Right cardiac atrium (tissue), 5 donors: ENCODE measurements at places on chromosomes 4 and X. TPM values are rescaled to one million over a fixed set of nuclear protein-coding genes. Genes with fewer than 3 reads are reported as not detected.
A peak's percentile ranks its signal among the peaks of the same experiment; 100 is the strongest.

RAB9A gene
- total RNA-seq, result 19.6 TPM

IL13RA2 gene
- 0.18 TPM for total RNA-seq

DNA sequence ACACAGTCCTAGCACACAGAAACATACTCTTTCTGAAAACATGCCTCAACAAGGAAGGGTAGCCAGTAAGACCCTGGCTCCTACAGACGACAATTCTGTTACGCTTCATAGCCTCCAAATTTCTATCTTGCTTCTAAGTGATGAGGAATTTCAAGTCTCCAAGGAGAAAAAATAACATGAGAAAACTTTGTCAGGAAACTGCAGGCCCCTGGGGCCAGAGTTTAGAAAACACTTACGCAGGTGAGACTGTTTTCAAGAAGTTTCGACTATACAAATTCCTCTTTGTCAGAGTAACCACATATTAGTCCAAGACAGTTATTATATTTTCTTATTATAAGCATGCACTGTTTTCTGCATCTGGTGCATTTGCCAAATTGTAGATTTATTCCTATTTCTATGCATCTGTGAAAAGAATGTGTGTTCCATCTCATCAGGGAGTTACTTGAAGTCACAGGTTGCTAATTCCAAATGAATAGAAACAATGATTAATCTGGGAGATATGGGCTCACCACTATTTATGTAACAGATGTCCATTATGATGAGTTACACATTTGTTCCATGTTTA, 30.3 kb upstream of the HCCS start:
- DNase-seq, result no peak

DNA sequence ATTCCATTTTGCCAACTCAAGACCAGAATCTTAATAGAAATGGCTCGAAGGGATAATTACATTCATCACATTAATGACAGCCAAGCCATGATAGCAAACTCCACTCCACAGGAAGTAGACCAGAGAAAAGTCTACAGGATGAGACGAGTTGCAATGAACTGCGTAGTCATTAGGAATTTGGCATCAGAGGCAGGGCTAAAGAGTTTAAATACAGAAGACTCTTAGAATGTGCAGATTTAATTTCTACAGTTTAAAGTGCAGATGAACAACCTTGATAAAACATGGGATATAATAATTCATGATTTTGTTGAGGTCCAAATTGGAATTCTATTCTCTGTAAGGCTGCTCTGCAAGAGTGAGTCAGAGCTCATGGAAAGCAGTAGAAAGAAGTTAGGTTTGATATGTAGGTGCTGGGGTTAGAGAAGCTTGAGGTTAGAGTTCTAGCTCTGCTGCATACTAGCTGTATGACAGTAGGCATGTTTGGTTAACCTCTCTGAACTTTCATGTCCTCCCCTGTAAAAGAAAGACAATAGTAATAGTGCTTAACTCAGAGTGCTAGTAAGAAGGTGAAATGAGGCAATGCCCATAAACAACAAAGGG, 32.2 kb downstream of the LNX1 start:
- DNase-seq, result no peak

DNA sequence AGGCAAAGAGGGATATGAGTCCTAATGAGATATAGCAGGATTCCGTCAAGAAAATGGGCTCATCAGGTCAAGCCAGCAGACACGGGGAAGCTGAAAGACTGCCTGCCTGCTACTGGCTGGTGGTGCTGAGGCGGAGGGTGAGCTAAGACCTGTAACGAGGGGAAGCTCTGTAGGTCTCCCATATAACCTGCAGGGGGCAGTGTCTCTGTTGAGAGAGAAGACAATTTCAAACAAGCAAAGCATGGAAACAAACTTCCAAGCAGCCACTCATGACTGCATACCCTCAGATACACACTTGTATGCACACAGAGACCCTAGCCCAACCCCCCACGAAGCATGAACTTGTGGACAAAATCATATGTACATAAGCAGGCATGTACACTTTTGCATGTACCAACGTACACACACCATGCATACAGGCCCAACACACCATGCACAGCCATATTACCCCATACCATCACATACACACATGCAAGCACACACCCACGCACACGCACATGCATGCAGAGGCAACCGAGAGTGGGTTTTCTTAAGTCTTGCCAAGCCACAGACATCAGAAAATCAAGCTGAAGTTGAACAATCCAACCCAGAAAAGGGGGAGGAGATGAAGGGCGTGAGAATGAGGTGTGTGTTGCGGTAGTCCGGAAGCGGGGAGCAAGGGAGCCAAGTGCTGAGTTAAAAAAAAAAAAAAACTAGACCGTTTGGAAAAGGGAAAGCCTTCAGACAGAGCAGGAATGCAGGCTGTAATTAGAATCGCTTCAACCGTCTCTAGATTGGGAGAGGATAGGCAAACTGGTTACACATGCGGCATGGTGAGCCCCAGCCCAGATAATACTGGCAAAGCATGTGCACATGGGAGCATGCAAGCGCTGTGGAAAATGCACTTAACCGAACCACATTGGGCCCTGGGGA, 71.0 kb downstream of the PJA1 start:
- DNase-seq, result peak; percentile 63

DNA sequence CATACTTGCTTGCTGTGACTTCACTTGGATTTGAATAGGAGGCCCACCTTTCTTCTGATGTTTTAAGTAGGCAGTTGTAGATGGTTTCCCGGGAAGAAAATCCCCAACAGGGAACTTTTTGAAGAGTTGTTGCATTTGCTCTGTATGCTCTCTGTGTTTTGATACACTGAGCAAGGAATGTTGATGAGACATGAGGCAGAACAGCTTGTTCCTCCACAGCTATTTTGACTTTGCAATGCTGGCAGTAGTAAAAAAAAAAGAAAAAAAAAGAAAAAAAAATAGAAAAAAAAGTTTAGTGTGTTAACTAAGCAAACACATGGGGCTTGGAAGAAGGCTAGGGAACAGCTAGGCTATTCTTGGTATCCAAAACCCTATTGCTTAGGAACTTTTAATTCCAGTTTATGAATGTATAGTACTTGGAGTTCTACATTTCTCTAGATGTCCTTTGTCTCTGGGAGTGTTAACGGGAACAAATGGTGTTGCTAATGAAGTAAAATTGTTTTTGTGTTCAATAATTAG, 23.4 kb upstream of the PAQR3 start:
- no peak for DNase-seq

DNA sequence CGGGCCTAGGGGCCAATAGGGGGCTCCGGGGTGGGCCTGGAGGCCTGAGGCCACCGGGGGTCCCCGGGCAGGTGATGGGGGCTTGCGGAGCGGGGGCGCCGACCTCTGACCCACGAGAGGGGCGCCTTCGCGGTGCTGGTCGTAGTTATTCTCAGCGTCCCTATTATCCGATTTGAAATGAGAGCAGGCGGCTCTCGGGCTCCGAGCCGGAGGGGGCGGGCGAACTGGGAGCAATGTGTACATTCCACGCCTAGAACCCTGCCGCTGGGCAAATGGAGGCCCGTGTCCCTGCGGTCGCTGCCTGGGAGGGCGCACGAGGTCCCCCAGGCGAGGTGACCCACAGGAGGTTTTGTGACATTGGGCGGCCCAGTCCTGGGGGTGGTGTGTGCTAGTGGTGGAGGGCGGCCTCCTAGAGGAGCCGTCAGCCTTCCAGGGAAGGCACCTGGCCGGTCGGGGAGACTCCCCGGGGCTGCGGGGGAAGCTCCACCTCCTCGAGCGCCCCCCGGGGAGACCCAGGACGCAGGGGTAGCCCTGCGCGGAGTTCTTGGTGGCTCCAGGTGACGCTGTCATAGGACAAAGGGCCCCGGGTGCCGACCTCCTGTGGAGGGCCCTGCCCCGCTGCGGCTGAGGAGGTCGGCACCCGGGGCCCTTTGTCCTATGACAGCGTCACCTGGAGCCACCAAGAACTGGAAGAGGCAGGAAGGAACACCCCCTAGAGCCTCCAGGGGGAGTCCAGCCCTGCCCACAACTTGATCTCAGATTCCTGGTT, 102.6 kb upstream of the PRKX start:
- peak; percentile 71 for DNase-seq

- no peak for DNase-seq
Measured at GRCh38 chrX:38652934-38653442, 91.6 kb downstream of the TSPAN7 start.

- no peak for DNase-seq
Measured at GRCh38 chrX:79556800-79557199, 189.7 kb upstream of the ITM2A start.
